Eye (tissue), 1 donor: ENCODE measurements at places on chromosomes 7 and 10.

GRCh38 chr7:138951953-138952352 is 29.2 kb downstream of the KIAA1549 start:
- DNase-seq: no peak

- peak; percentile 66 for DNase-seq
Observed at GRCh38 chr7:22885797-22886261, 63.2 kb upstream of the TOMM7 start.

DNA sequence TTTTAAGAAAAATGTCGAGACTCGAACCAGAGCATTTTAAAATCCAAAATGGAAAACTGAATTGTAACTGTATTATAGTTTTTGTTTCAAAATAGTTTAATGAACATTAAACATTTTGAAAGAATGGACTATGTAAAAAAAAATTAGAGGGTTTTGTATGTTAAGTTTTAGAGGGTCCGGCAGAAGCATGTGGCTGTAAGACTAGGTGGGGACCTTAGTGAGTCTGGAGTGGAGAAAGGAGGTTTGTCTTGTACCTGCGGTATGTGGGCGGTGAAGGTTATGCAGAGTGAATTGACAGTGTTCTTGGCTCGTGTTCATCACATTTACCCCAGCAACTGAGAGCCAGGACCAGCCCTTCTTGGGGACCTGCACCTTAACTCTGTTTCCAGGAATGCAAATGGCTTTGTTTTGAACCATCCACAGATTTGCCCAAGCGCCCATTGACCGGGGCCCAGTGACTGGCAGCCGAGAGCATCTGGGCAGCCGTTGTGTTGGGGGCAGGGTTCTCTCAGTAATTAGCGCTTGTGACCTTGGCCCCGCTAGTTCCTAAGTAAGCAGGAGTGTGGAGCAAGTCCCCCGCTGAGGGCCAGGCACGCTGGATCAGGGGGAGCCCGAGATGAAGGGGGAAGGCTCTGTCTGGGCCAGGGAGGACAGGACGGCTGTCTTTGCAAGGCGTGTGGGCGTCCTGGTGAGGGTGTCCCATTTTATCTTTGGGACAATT is 1.4 kb upstream of the KLF6 start:
- DNase-seq: peak; percentile 91

- no peak for DNase-seq
Observed at GRCh38 chr10:21919906-21920305, 83.6 kb downstream of the DNAJC1 start.

DNA sequence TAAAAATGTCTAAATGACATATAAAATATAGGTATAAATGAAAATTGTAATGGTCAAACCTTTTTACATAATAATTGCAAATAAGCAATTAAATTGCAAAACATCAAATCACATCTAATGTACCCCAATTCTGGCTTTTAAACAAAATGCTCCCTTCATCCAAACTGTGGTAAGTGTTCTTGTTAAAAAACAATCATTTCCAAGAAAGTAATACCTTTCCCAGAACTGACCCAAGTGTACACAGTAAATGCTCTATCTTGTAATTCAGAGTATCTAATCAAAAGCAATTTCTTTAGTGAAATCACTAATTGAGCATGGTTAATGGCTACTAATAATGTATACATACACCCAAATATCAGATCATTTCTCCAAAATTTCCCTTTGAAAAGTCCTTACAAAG is 28.0 kb downstream of the ITGB1 start:
- no peak for DNase-seq

GRCh38 chr7:139703487-139704307 is 74.1 kb downstream of the HIPK2 start:
- DNase-seq: no peak

DNA sequence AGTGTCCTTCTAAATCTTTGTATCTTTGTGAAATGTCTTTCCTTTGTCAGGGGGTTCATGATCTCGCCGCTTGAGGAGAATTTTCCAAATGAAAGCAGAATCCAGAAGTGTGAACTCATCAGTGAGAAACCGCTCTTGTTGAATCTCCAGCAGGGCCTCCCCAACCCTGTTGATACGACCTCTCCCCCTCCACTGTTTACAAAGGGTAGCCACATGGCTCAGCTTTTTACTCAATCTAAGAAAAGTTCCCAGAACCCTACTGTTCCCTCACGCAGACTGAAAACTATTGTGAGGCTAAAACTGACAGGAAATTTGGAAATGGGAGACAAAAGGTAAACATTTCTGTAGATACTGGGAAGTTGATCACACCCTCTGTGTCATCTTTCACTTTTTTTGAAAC is 73.9 kb downstream of the SEMA3C start:
- no peak for DNase-seq

GRCh38 chr7:611281-611810 is 91.7 kb upstream of the PDGFA start:
- DNase-seq: no peak

DNA sequence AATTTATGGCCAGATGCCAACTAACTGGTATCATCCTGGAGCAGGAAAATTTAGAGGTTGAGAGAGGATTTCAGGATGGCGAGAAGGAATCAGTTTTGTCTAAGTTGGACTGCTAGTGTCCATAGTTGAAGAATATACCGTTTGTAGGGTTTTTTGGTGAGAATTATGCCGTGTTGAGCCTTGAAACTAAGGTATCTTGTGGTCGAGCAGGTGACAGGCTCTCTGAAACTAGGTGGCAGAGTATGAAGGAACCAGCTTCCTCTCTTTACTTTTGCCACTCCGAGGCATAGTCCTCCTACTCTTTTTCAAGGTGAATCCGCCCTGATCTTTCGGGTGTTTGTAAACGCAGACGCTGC is 9.7 kb downstream of the MDFIC start:
- no peak for DNase-seq

- peak; percentile 42 for DNase-seq
Observed at GRCh38 chr10:104349623-104350126, 4.0 kb upstream of the CFAP58 start.

GRCh38 chr7:66576646-66577045 is 52.0 kb upstream of the KCTD7 start:
- DNase-seq: no peak

DNA sequence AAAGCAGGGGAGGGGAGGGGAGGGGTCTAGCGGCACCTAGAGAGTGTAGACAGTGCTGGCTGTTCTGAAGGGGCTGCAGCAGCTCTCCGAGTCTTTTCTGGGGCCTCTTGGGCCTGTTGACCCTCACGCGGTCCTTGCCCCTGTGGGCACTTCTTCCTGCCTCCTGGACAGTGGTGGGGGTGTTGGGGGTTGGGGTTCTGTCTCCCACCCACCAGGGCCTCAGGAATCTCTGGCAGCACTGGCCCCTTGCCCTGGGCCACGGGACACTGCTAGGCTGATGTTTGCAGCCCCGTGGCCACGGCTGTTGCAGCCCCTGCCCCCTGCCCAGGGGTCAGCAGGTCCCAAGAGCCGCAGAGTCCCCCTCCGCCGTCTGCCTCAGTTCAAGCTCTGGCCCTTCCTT is 68.9 kb upstream of the INPP5A start:
- no peak for DNase-seq

DNA sequence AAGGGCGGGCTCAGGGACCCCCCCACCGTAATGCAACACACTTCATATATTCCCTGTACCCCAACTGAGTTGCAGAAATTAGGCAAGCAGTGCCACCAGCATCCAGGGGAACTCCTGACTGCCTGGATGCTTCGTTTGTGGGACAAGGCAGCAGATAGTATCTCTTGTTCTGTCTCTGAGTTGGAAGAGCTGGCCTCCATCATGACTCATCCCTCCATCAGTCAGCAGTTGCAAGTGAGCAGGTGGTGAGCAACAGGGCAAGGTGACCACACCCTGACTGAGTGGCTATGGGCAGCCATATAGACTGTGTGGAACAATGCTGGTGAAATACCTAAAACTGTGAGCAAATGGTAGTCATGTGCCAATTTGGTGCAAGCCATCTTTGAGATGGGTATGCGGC is 22.8 kb upstream of the ADAMTS14 start:
- DNase-seq: no peak

- DNase-seq: no peak
Observed at GRCh38 chr10:94439275-94439861, 37.0 kb downstream of the TBC1D12 start.

DNA sequence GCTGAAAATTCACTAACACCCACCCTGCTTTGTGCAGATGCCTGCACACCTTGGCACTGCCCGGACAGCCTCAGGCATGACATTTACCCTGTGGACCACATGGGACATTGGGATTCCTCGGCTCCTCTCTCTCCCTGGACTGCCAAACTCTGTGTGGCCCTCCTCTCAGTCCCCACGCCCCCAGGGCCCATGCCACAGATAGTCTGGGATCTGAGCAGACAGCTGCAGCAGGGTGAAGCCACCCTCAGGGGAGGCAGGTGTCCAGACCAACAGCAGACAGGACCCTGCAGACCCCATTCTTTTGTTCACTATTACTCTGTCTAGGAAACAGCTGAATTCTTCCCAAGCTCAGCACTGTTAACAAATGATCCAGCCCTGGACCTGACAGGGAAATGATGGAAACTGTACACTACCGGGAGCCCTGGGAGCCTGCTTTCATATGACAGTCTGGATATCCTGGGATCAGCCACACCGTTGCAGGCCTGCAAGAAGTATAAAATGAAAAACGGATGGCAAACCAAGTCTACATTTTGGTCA is 83.4 kb downstream of the VOPP1 start:
- no peak for DNase-seq

- DNase-seq: no peak
Observed at GRCh38 chr10:26574783-26575182, 122.7 kb upstream of the PDSS1 start.
